Left lung (tissue), 14 donors: ENCODE measurements at places on chromosomes 2 and 18. TPM values are rescaled to one million over a fixed set of nuclear protein-coding genes. Genes with fewer than 3 reads are reported as not detected.

The DES gene
- 101 TPM for total RNA-seq

The CLEC4F gene
- total RNA-seq = 0.31 TPM

The RIT2 gene
- total RNA-seq = not detected

The ACOXL gene
- 29.3 TPM for total RNA-seq

The ATP6V1B1 gene
- total RNA-seq = 0.76 TPM

The SRD5A2 gene
- 0.09 TPM for total RNA-seq

The CIB4 gene
- not detected for total RNA-seq

The ALPP gene
- total RNA-seq = 14.1 TPM

DNA sequence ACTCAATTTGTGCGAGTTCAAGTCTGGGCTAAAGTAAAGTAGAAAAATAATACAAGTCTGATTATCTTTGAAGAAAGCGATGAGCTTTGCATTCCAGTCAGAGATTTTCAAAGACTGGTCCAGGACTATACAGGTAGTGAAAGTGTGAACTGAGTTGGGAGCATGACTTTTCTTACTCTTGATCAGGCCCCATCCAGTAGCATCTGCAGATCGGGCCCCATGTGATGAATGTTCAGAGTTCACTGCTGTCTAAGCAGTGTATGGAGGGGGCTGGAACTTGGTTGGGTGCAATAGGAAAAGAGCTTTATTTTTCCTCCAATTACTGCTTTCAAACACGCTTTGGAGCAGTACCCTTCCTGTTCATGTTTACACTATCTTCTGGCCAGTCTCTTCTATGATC is 747.4 kb upstream of the ID2 start:
- H3K27me3 ChIP-seq = no peaks in the 10 kb centered on the region
- no peaks in the 10 kb centered on the region for H3K4me1 ChIP-seq
- H3K27ac ChIP-seq = no peak overlapping the region
- no peak overlapping the region for H3K4me3 ChIP-seq

GRCh38 chr18:11005528-11005927 is 143.8 kb downstream of the PIEZO2 start:
- no peaks in the 10 kb centered on the region for H3K36me3 ChIP-seq
- DNase-seq = no peak
- H3K27ac ChIP-seq = no peak overlapping the region
- H3K27me3 ChIP-seq = no peaks in the 10 kb centered on the region
- no peaks in the 10 kb centered on the region for H3K4me1 ChIP-seq

DNA sequence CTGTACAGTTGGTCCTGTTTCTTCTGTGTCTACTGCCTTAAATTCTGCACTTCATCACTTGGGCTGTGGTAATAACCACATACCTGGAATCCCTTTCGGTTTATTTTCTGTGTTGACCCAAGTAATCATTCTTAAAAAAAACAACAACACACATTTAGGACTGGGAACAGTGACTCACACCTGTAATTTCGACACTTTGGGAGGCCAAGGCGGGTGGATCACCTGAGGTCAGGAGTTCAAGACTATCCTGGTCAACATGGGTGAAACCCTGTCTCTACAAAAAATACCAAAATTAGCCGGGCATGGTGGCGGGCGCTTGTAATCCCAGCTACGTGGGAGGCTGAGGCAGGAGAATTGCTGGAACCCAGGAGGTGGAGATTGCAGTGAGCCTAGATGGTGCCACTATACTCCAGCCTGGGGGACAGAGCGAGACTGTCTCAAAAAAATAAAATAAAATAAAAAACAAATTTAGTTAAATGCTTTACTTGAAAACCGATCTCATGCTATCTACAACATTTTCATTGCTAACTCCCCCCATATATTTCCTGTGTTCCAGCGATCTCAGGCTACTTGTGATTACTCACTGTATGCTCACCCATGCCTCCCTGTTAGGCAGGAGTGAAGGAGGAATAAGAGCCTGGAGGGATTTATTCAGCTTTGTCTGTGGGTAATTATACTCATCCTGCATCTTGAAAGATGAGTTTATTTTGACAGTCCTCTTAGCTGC is 18.2 kb downstream of the ACSL3 start:
- DNase-seq = no peak
- H3K27ac ChIP-seq = no peak overlapping the region
- peaks cover 47% of the 10 kb centered on the region for H3K4me1 ChIP-seq

GRCh38 chr2:234497594-234498235 is 834 bp upstream of the ARL4C start:
- peak overlapping the region; percentile 75 for H3K27ac ChIP-seq
- peak overlapping the region; percentile 25 for H3K4me3 ChIP-seq
- peaks cover 39% of the 10 kb centered on the region for H3K27me3 ChIP-seq
- H3K4me1 ChIP-seq = peaks cover 9% of the 10 kb centered on the region
- no peak for DNase-seq

GRCh38 chr18:29154758-29155725 is 978.1 kb upstream of the CDH2 start:
- H3K4me3 ChIP-seq = no peak overlapping the region
- H3K27me3 ChIP-seq = no peaks in the 10 kb centered on the region
- DNase-seq = no peak
- H3K27ac ChIP-seq = no peak overlapping the region
- H3K36me3 ChIP-seq = no peaks in the 10 kb centered on the region

DNA sequence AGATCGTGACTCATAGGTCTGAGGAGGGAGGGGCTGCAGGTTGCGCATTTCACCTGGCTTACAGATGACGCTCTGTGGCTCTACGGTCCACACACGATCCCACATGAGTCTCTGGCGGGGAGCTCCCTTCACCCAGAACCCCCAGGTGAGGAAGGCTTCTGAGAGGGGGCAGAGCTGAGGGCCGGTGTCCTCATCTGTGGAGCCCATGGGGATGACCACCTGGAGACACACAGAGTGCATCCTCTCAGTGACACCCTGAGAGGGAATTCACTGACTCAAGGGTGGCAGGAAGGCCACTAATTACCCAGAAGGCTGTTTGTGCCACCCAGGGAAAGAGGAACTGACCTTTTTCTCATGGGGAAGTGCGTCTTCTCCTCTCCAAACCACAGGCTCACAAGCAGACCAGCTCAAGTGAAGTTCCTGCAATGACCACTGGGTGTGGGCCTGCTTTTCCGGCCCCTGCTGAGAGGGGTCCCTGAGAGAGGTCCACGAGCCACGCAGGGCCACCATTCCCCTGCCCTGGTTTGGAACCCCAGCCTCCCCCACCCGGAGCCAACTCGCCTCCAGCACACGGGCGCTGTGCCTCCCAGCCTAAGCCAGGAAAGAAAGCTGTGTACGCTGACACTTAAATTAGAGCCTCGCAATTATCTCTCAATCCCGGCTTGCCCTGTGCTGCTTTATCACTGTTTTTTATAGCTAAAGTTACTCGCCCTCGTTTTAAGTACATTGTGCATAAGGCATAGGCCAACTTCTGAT is 114.1 kb downstream of the BCL11A start:
- no peak overlapping the region for H3K27ac ChIP-seq
- DNase-seq = no peak
- H3K4me1 ChIP-seq = peaks cover 10% of the 10 kb centered on the region
- H3K27me3 ChIP-seq = no peaks in the 10 kb centered on the region

DNA sequence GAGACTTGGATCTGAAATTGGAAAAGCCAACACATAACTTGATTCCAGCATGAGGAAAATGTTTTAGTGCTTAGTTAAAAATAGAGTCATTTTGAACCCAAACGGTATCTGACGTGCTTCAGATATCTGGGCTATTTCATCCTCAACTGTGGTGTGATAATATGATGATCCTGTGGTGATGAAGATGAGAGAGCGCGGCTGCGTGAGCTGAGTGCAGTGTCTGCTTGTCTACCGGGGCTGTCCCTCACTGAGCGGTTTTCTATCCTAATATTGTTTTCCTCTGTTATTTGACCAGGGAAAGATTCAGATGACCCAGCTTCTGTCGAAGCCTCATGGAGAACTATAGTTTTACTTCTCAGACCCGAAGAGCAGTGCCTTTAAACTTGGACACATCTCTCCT is 5.8 kb downstream of the TWIST2 start:
- H3K27me3 ChIP-seq = peaks cover 11% of the 10 kb centered on the region
- no peaks in the 10 kb centered on the region for H3K36me3 ChIP-seq
- peaks cover 13% of the 10 kb centered on the region for H3K4me1 ChIP-seq
- no peak overlapping the region for H3K4me3 ChIP-seq
- DNase-seq = no peak
- H3K27ac ChIP-seq = no peak overlapping the region

- no peak for DNase-seq
- no peak overlapping the region for H3K4me3 ChIP-seq
- H3K36me3 ChIP-seq = no peaks in the 10 kb centered on the region
- H3K27me3 ChIP-seq = no peaks in the 10 kb centered on the region
- H3K27ac ChIP-seq = no peak overlapping the region
Observed at GRCh38 chr2:16272038-16272788, 331.9 kb downstream of the MYCN start.

DNA sequence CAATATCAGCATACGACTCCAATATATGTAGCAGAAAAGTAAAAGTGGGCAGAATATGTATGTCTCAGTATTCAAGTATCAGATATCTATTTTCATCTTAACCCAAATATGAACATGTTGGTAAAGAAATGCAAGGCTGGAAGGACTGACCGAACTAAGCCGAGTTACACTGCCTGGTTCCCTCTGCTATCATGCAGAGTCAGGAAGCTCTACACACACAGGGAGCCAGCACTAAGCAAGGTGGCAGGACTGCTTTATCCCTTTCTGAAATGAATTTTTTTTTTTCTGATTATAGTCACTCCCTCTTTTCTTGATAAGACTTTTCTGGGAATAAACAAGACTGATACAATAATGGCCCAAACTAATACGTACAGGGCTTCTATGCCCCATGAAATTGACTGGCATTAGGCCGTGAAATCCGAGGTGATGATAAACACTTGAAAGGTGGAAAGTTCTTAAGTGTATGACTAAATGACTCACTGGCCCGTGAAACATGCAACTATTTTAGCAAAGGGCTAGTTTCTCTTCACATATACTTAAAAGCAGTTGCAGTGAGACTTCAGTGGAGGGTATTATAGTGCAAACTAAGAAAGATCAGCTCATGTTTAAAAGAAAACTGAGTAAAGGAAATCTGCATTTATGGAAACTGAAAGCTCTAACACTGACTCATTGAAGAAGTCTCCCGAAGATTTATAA is 14.9 kb downstream of the DPP4 start:
- no peak for DNase-seq
- H3K27ac ChIP-seq = peak overlapping the region; percentile 78
- no peaks in the 10 kb centered on the region for H3K27me3 ChIP-seq
- no peaks in the 10 kb centered on the region for H3K36me3 ChIP-seq

DNA sequence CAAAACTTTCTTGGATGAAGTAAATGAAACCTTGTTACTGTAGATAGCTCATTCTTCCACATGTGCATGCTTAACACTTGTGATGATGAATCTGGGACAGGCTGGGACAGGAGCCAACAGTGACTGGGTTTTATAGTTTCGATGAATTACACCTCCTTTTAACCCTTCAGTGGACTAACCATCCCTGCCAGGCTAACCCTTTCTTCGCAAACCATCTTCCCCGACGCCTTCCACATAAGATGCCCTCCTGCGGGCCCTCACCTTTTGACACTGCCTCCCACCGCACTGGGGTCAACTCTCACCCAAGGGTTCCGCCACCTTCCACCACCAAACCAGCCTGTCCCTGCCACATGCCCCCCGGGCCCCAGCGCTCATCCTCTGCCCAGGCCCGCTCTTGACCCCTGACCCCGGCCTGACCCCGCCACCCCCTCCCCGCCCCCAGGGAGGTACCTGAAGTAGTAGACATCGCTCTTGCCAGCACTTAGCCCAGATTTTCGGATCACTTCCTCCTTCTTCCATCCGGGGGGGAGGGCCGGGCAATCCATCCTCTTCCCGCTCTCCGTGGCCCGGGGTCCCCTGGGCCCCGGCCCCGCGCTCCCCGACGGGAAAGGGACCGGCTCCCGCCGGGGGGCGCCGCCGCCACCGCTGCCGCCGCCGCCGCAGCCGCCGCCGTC is 764 bp downstream of the MBD2 start:
- H3K27ac ChIP-seq = peak overlapping the region; percentile 48
- H3K36me3 ChIP-seq = no peaks in the 10 kb centered on the region
- H3K27me3 ChIP-seq = no peaks in the 10 kb centered on the region
- H3K4me1 ChIP-seq = peaks cover 51% of the 10 kb centered on the region
- peak; percentile 69 for DNase-seq

- H3K4me1 ChIP-seq = peaks cover 7% of the 10 kb centered on the region
- H3K36me3 ChIP-seq = no peaks in the 10 kb centered on the region
- H3K4me3 ChIP-seq = no peak overlapping the region
Observed at GRCh38 chr2:72793798-72794440, 31.9 kb downstream of the EXOC6B start.

DNA sequence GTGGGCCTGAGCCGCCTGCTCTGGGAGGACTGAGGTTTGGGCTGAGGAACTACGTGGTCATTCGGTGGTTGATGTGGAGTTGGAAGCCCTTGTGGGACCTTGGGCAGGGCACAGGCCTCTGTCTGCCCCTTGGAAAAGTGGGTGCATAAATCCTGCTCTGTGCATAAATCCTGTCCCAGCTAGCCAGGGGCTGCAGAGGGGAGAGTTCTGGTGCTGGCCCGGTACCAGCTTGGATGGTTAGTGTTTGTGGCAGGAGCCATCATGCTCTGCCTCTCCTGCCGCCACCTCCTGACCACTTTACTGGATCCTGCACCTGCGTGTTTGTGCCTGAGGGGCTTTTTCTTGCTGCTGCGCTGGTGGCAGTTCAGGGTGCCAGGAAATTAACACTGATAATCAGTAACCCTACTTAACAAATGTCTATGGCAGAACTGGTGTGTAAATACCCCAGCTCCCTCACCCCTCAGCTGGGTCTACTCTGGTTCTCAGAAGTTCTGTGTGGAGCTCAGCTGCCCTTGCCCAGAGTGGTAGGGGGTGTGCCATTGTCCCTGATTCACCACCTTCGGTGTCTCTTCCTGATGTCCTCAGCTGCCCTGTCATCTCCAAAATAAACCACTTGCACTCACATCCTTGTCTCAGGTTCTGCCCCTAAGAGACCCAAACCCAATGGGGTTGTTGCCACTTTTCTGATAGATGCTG is 156.8 kb downstream of the GLI2 start:
- no peaks in the 10 kb centered on the region for H3K36me3 ChIP-seq
- peak; percentile 31 for DNase-seq
- H3K27ac ChIP-seq = no peak overlapping the region
- no peaks in the 10 kb centered on the region for H3K27me3 ChIP-seq
- H3K4me1 ChIP-seq = no peaks in the 10 kb centered on the region

DNA sequence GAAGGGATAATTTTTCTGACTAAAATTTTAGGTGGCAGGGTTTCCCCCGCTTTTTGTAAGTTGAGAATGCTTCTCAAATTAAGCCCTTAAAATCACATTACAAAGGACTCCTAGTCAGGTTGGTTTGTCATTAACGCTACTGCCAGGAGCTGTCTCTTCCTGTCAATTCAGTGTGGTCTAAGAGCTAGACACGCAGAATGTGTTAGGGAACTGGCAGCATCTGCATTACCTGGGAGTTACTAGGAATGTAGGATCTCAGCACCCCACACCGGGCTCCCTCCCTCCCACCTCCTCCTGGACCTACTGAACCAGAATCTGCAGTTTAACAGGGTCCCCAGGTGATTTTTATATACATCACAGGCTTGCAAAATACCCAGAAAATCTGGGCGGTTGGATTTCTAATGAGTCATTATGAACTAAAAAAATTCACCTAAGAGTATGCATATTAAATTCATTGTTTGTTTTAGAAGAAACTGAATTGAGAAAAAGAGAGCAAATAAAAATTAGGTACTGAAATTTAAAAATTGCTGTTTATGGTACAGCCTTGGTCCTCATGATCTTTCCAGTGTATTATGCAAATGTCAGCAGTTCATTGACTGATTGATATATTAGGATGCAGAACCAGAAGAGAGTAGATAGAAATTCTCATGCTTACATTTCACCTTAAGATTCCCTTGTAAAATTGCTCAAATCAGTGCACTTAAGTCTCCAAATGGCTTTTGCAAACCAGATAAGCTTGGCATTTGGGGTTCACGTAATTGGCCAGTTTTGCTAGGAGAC is 130.9 kb upstream of the ITGA6 start:
- H3K36me3 ChIP-seq = no peaks in the 10 kb centered on the region
- no peaks in the 10 kb centered on the region for H3K4me1 ChIP-seq
- H3K27me3 ChIP-seq = peaks cover 5% of the 10 kb centered on the region
- no peak overlapping the region for H3K27ac ChIP-seq
- no peak overlapping the region for H3K4me3 ChIP-seq
